Hypothalamus (tissue), 51 donors: ENCODE measurements at places on chromosomes 4 and X.

- DNase-seq, result no peak
Observed at GRCh38 chr4:183139058-183139750, 40.1 kb downstream of the WWC2 start.

DNA sequence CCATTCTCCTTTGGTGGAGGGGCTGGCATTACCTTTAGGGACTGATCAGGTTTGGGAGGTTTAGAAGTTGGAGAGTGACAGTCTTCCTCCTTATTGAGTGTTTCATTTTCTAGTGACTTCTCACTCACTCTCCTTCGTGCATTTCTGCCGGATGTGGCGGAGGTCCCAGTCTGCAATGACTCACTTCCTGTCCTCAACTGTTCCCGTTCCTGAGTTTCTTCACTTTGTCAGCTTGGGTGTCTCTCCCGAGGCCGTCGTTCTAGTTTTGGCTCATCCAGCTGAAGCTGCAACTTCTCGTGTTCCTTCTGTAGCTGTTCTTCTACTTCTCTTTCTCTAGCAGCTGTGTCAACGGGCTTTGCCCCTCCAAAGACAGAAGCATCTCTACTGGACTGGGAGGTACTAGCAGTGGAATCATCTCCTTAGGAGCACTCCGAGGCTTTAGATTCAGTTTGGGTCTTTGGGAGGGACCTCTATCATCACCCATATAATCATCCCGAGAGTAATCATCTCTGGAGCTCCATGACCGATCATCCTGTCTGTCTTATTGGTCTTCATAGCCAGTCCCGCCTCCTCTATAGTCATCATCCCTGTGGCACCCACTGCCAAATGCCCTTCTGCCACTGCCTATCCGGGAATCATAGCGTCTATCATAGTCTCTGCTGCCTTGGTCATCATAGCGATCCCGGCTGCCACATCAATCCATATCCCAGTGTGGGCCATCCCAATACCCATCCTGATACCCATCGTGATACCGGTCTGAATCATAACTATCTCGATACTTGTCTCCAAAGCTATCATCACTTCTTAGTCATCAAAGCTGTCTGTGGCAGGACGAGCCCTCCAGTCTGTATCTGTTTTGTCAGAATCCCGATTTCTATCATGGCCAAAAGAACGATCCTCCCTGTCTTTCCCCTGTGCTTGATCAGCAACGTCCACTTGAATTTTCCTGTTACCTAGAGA lies 35.3 kb upstream of the VSIG4 start:
- DNase-seq, result peak; percentile 2

DNA sequence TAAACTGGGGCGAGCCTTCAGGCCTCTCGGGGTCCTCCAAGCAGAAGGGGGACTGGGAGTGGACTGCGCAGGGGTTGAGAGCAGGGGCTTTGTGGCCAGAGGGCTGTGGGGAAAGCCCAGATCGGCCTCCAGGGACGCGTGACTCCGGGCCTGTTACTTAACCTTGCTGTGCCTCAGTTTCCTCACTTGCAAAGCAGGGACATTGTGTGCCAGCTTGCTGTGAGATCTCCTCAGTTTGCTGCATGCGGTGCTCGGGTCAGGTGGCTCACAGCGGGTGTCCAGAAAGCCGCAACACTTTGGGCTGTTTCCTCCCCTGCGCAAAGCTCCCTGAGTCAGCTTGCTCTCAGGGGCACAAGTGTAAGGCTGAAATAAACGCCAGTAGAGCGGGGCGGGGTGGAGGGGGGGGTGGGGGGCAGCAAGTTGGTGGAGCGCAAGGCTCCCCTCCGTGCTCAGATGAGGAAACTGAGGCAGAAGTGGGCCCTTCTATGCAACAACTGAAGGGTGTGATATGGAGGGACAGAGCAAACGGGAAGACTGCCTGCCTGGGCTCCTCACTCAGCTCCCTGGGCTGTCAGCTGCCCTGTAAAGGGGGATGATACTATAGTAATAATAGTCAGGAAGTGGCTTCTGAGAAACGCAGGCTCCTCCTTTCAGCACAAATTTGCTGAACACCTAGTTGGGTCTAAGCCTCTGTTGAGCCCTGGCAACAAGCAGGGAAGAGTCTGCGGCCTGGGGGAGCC lies 101.0 kb downstream of the HMX1 start:
- DNase-seq, result no peak

DNA sequence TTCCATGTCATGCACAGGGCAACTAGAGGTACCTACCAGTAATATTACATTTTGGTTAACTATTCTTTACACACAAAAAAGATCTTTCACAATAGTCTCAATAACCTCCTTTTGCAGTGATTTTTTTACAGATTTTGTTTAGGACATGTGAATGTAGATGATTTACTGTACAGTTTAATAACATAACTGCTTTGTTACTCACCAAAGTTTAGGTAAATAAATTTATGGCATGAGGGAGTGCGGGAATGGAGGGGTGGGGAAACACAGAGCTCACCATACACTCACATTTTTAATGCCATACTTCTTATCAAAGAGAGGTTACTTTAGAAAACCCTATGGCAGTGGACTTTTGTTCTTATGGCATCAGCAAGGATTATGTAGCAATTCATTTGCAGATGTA lies 93.1 kb upstream of the TEX13A start:
- DNase-seq, result no peak

DNA sequence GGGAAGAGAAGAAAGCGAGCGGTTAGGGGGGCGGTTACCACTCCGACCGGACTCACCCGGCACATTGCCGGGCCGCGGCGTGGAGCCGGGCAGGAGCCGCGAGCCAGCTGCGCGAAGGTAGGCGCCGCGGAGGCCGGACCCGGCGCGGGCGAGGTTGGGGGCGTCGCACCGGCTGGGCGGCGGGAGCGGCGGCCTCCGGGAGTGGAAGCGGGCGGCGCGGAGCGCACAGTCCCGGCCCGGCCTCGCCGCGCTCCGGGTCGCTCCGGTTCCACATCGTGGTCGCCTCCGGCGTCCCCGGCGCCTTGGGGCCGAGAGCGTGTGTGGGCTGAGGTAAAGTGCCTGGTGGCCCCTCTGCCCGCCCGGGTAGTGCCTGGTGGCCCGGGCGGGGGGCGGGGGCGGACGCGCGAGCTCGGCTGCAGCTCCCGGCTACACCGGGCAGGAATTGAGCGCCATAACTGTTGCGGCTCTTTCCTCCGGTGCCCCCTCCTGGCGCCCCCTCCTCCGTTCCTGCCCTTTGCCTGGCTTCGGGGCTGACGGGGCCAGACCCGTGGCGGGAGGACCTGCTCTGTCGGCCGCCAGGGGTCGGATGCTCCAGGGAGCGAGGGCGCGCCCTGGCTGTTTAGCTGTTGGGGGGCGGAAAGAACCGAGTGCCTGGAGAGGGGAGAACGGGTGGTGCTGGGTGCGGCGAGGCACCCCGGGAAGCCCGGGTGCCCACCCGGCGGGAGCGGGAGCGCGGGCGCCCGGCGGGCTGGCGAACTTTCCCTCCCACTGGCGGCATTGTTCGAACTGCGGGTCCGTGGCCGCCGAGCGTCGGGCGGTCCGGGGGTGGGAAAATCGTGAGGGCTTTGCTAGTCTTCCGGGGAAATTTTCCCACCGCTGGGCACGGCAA lies 626 bp downstream of the JADE3 start:
- peak; percentile 11 for DNase-seq

- no peak for DNase-seq
Observed at GRCh38 chr4:74671080-74671698, 123.1 kb downstream of the BTC start.

DNA sequence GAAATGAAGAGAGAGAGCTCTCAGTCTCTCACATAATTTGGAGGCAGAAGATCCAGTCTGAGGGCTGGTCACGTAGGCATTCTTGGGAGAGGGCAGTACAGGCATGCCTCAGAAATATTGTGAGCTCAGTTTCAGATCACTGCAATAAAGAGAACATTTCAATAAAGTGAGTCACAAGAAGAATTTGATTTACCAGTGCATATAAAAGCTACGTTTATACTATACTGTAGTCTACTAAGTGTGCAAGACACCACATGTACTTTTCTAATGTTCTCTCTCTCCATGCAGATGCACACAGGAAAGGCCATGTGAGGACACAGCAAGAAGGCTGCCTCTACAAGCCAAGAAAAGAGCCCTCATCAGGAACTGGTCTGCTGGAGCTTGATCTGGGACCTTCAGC lies 583.5 kb upstream of the FAT1 start:
- DNase-seq, result no peak

- DNase-seq, result no peak
Observed at GRCh38 chrX:129825746-129826505, 17.8 kb downstream of the ZDHHC9 start.

DNA sequence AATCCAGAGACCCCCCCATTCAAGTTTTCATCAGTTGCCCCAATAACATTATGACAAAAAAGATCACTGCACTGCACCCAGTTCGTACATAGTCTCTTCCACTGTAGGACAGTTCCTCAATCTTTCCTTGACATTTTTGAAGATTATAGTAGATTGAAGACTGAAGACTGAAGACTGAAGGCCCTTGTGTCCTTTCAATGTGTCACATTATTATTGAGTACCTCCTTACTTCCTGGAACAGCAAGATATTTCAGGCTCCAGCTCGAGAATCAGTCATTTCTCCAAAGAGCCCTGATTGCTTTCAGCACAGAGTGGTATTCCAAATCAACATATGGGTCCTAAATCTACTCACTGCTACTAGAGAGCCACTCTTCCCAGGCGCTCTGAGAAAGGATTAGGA lies 75.0 kb downstream of the MANBA start:
- DNase-seq, result no peak

DNA sequence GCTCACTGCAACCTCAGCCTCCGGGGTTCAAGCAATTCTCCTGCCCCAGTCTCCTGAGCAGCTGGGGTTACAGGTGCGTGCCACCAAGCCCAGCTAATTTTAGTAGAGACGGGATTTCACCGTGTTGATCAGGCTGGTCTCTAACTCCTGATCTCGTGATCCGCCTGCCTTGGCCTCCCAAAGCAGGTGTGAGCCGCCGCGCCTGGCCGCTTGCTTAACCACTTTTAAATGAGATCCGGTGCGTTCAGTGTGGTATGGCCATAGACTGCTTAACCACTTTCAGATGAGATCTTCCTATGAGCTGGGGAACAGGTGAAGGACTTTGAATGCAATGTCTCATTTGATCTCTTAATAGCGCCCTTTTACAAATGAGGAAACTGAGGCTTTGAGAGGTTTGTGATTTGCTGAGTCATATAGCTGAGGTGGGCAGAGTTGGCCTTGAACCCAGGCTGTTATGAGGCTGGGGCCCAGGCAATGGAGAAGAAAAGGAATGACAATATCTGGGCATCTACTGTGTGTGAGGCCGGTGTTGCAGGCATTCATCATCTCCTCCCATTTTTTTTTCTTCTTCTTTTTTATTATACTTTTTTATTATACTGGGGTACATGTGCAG lies 41.9 kb upstream of the NSG1 start:
- DNase-seq, result no peak

DNA sequence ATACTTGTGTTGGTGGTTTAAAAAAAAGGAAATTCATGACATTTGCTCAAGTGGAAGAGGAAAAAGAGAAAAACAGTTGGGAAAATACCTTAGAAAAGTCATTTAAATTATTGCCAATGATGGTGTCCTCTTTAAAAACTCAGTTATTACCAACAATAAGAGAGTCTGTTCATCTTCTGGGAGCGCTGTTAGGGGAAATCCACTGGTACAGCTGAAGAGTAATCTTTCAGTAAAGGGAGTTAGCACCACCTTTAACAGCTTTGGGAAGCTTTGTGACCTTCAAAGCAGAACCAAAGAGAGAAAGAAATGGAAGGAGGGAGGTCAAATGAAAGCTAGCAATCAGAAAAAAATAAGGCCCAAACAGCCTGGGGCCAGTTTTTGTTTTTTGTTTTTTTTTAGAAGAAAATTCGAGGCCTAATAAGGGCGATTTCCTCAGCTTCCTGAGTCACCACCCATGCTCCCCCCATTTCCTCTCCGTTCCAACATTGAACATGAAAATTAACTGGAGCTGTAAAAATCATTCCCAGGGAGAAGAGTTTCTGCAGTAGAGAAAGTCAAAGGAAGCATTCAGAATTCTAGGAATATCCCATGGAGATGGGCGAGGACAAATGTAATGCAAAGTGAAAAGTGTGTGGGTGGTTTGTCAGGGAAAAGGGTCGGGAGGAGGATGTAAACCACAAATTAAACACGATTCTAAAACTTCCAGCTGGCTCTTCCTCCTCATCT lies 115.1 kb downstream of the SH3KBP1 start:
- DNase-seq, result no peak

DNA sequence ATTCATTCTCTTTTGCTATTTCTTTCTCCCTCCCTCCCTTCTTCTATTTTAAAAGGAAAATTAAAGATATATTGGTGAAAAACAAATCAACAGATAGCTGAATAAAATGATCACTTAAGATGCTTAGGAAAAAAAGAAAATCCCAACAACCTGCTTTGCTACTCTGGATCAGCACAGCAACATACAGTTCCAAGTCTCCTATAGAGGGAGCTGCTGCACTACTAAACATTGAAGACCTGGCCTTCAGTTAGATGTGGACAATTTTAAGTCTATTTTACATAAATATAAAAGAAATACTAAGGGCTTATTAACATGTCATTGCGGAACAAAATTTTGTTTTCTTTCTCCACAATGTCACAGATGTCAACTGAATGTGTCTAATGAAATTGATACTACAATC lies 226.4 kb downstream of the MAGEB5 start:
- DNase-seq, result no peak

GRCh38 chrX:31128855-31129254 lies 57.0 kb upstream of the FTHL17 start:
- DNase-seq, result no peak

- DNase-seq, result no peak
Observed at GRCh38 chr4:88975958-88976774, 80.8 kb downstream of the FAM13A start.

- no peak for DNase-seq
Observed at GRCh38 chr4:5463361-5463760, 245.0 kb downstream of the EVC2 start.

DNA sequence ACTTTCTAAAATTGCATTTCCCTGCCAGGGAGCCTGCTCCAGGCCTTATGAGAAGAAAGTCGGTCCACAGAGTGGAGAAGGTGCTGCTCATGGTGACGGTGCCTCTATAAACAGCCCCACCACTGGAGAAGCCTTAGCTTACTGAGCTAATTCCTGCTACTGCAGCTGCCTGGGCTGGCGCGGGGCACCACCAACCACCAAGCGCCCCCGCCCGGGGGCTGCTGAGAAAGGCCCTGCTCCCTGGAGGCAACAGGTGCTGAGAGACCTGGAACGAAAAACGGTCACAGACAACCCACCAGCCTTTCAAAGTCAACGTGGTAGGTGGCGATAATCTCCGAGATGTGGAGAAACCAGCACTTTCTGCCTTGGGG lies 2.9 kb downstream of the HCFC1 start:
- no peak for DNase-seq

DNA sequence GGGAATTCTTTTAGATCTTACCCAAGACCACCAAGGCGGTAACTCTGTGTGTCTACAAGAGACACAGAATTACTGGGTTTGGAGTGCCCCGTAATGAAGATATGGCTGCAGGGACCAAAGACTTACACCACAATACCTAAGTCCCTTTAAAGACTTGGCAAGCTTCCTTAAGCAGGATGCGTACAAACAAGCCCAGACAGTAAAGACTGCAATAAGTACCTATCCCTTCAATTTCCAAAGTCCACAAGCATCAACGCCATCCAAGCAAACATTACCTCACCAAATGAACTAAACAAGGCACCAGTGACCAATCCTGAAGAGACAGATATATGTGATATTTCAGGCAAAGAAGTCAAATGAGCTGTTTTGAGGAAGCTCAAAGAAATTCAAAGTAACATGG lies 42.3 kb upstream of the RNF128 start:
- DNase-seq, result no peak

GRCh38 chr4:102598086-102598761 lies 97.1 kb downstream of the NFKB1 start:
- no peak for DNase-seq

GRCh38 chr4:83019794-83020494 lies 9.3 kb upstream of the LIN54 start:
- no peak for DNase-seq

- DNase-seq, result no peak
Observed at GRCh38 chrX:134625315-134625718, 33.0 kb downstream of the PLAC1 start.
